ENCODE measurements at places on chromosomes 4 and X.

- DNase-seq: no peak
These were observed 146.1 kb downstream of the RBM46 start for GRCh38 chr4:154927126-154927680.

DNA sequence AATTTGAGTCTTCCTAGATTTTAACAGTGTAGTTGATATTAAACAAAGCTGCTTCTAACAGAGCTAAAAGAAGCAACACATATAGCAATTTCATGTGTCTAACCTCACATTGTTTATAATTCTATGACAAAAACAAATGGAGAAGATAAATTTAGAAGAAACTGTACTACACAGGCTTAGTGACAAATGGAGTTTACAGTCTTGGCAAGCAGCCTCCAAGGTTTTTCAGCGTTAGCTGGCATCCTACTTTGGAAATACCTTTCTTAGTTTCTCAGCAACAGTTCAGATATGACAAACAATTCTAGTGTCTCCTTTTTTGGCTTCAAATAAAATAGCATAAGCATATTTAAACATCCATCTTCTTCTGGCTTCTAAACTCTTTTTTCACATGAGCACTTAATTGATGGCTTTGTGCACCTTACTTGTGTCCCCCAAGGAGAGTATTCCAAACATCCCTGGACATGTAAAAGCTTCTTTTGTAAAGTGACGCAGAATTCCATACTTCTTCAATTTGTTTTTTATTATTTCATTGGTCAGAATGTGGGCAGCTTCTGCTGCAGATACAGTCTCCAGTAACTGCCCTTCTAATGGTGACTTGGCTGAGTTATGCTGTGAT lies 249.8 kb downstream of the ANTXR2 start:
- no peak for DNase-seq

- DNase-seq: no peak
These were observed 3.8 kb downstream of the MBTPS2 start for GRCh38 chrX:21843179-21843578.

- DNase-seq: no peak
These were observed 8.9 kb upstream of the NAA11 start for GRCh38 chr4:79334783-79335182.

GRCh38 chr4:168503652-168504362 lies 7.0 kb downstream of the PALLD start:
- DNase-seq: peak; percentile 97

- DNase-seq: no peak
These were observed 21.9 kb downstream of the SEC24D start for GRCh38 chr4:118814058-118814457.

DNA sequence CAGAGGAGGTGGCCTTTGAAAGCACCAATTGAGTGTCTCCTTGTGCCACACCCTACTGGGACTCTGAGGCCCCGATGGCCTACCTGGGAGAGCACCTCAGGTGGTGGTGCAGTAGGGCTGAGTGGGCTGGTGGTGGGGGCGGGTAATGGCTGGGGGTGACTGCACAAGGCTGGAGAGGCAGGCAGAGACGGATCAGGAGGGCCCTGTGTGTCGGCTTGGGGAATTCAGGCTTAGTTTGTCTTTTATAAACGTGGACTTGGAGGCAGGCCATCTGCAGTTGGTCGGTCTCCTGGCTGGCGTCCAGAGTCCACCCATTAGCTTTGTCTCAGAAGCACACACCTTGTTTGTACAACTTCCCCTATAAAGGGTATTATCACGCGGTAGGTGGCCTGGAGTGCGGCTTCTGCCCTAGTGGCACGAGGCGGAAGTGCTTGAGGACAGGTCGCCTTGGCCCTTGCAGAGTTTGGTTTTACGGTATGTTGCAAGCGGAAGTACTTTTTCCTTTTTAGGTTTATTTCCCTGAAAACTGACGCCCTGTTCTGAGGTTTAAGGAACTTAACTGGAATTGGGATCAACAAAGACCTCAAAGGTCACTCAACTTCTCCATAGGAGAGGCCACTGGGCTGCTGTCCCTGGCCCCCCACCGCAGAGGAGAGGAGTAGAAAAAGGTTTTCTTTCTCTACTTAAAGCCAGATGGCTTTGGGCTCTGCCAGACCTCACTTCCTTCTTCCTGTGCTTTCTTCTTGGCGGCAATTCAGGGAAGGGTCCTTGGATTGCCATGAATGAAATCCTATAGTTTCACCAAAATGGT lies 8.0 kb downstream of the TBC1D14 start:
- DNase-seq: peak; percentile 70

DNA sequence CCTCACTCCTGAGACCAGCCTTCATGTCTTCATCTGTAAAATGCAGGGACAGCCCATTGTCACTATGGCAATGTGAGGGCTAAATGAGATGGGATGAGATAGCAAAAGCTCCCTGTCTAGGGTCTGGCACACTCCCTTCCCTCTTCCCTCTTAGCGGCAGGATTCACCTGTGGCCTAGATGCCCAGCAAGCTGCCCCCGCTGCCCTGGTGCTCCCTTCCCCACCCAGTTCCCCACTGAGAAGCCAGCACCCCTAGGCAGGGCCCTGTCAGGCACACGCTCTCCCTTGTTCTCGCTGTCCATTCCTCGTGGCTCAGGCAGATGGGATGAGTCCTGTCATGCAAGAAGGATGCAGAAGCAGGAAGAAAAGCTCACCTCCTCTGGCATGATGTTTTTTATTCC lies 49.2 kb upstream of the PJA1 start:
- DNase-seq: no peak

DNA sequence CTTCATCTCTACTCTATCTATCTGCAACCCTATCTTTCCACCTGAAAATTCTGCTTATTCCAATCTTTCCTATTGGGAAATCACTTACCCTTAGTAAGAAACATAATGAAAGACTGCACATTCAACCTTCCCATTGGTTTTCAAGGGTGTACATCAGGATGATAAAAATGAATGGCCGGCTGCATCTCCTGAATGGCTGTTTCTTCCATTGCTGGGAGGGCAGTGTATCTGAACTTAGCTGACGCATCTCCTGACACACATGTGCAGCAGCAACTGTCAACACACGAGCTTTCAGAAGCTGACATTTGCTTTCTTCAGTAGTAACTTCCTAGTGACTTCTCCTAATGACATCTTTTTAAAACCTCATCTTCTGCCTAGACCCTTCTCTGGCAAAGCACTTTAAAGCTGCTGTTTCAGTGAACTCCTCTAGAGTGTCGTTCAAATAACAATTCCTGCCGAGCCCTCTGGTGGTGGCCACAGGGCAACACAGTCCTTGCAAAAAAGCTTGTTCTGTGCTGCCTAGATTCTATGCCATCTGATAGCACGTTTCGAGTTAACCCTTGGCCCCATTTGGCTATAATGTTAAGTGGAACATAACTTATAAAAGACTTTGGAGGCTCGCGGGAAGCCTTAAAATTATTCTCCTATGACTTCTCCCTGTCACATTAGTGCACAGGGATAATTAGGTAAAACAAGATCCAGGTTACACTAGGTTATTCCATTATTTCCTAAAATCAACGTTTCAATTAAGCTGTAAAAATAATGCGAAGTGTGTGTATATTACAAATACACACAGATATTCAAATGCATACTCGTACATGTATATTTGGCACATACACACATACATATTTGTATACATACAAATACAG lies 2340.7 kb downstream of the PCDH7 start:
- DNase-seq: peak; percentile 53

GRCh38 chrX:129808158-129808828 lies 28.5 kb downstream of the SASH3 start:
- peak; percentile 61 for DNase-seq

GRCh38 chr4:139301821-139302611 lies at the start of gene NDUFC1:
NDUFC1 (minus strand) TSS chr4:139302477; CDS start chr4:139295798, 6,679 bp downstream.
- peak; percentile 60 for DNase-seq

DNA sequence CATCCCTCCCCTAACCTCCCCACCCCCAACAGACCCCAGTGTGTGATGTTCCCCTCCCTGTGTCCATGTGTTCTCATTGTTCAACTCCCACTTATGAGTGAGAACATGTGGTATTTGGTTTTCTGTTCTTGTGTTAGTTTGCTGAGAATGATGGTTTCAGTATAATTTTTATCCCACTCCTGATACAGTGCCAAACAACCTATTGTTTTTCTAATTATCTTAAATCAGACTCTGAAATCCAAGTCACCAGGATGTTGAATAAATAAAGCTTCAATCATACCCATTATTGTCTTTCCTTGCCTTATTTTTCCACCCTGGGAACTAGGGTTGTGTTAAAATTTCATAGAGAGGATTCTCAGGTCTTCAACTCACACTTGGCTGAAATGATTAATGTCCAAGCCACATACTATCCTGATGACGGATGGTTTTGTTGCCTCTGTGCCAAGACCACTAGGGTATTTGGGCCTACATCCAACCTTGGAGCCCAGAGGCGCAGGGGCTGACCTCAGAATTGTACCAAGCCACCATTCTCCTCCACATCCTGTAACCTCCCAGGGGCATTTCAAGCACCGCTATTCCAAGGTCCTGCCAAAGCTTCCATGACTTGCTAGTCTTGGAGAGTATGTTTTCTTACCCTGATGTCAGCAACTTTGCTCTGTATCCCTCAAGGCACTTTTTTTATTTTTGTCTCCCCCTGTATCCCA lies 332.4 kb downstream of the ARHGAP24 start:
- DNase-seq: no peak

- DNase-seq: no peak
These were observed 4.3 kb upstream of the TSPAN5 start for GRCh38 chr4:98662626-98663225.

GRCh38 chr4:105637408-105638176 lies 70.9 kb downstream of the INTS12 start:
- peak; percentile 55 for DNase-seq

DNA sequence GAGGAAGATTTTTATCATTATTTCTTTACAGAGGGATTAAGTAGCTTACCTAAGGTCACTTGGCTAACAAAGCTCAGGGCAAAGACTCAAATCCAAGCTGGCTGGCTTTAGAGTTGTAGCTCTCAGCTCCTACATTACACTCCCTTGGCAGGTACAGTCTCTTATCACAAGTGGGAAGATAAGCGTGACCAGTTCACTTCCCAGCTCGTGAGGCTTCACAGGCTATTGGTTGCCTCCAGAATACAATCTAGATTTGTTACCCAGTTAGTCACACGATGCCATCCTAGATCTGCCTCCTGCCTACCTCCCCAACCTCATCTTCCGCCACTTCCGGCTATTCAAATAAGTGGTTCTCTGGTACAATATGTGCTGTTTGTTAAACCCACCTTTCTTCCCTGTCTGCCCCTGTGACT lies 3.7 kb downstream of the MMRN1 start:
- DNase-seq: no peak

- no peak for DNase-seq
These were observed 18.3 kb upstream of the STX18 start for GRCh38 chr4:4560136-4560535.

DNA sequence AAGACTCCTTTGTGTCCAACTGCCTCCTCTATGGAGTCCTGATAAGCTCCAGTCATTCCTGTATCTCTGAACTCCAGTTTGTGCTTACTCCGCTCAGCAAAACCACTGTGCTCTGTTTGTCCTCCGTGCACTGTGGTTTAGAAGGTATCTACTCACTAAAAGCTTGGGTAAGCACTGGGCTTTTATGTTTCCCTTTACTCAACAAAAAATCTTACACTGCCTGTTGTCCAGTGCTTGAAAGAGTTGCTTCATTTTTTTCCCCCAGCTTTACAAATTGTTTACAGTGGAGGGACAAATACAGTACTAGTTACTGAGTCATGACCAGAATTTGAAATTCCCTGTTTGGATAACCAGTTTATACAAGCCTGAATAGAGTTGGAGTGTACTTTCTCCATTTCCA lies 545.3 kb upstream of the FAT1 start:
- DNase-seq: no peak

DNA sequence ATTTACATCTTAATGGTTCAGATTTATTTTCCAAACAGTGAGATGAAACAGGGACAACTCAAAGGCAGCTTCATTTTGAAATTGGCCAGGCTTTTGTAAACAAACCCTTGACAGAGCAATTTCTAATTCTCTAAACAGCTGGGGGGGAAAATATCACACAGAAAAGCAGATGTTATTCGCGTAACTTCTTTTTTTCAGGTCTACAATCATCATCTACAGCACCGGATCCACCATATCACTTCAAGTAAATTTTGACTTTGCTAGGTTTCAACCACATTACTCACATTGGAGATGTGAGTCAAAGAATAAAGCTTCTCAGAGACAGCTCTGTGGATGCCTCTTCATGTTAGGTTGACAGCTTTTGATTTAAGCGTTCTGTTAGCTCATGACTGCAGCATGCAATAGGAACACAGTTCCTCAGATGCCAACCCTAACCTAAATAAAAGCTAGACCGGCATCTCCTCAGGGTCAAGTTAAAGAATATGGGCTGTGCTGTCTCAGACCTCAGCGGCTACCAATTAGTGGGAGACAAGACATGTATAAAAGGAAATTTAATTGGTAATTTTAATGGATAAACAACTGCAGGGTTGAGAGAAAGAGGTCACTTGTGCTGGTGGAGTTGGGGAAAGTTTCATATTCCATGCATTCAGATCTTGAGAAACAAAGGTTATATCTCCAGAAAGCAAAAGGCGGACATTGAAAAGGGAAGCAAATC lies 26.8 kb downstream of the AMELX start:
- no peak for DNase-seq

DNA sequence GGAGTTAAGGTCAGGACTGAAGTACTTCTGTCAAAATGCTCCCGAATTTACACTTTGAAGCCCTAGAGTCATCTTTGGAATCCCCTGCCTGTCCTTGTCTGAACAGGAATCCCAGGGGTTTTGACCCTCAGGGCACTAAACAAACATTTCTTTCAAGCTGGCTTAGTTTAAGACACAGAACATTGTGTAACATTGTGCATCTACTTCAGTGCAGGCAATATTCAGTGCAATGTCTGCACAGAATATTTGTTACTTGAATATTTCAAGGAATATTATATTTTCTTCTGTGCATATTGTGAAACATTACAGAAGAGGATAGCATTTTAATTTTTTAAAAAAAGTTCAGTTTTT lies 763.4 kb downstream of the PCDH18 start:
- no peak for DNase-seq

DNA sequence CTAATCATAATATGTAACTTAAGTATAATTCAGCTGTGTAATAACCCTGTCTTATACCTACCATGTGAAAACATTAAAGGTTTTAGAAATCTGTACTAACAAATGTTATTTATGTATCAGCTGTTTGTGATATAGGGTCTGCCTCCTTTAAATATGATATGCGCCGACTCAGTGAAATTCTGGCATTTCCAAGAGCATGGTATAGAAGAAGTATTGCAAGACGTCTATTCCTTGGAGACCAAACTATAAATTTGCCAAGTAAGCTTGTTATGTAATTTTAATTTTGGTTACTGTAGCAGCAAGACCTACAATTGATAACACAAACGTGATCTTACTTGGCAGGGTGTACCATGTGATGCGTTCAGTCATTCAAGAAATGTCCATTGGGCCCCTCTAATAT lies 32.3 kb upstream of the ADAD1 start:
- no peak for DNase-seq

DNA sequence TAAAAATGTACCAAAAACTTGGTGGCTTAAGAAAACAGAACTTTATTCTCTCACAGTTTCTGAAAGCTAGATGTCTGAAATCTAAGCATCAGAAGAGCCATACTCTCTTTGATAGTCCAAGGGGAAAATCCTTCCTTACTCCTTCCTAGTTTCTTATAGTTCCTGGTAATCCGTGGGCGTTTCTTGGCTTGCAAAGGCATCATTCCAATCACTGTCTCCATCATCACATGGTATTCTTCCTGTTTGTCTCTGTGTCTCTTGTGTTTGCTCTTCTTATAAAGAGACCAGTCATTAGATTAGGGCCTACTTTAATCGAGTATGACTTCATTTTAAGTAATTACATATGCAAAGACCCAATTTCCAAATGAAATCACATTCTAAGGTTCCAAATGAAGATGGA lies 118.9 kb upstream of the FSTL5 start:
- no peak for DNase-seq

Data from MV-4-11 (cell line).